ENCODE measurements at places on chromosomes 1 and 21.

GRCh38 chr21:25459365-25459764 is 147.9 kb downstream of the MRPL39 start:
- no peak for DNase-seq

GRCh38 chr1:17404034-17404684 is 32.2 kb downstream of the PADI6 start:
- DNase-seq = no peak

DNA sequence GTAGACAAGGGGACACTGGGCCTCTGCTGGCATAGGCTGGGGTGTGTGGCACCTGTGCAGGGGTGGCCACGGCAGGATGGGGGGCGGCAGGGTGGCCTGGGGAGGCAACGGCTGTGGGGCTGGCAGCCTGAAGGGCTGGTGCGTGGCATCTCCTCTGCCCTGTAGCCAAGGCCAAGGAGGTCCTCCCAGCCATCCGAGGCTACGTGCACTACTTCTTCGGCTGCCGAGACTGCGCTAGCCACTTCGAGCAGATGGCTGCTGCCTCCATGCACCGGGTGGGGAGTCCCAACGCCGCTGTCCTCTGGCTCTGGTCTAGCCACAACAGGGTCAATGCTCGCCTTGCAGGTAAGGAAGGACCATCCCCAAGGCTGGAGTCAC is 36.0 kb upstream of the LHX4 start:
- no peak for DNase-seq

GRCh38 chr1:160682983-160683865 is 28.4 kb downstream of the CD48 start:
- no peak for DNase-seq
